ENCODE measurements at places on chromosomes 3 and 15.

DNA sequence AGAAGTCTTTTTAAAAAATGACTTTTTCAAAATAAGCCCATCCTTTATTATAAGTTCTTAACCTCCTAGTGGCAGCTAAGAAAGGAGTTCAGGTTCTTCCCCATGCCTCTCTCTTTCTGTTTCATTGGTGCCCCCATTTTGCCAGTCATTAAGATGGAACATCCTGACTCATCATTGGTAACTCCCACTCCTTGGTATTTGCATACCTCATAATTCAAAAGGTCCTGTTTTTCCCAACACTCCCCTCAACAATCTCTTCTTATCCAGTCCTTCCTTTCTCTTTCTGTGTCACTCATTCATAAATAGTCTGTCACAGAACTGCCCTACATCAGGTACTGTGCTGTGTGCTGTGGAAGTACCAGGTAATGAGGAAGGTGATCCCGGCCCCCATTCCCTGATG is 394.0 kb downstream of the FOXP1 start:
- no peak for DNase-seq

DNA sequence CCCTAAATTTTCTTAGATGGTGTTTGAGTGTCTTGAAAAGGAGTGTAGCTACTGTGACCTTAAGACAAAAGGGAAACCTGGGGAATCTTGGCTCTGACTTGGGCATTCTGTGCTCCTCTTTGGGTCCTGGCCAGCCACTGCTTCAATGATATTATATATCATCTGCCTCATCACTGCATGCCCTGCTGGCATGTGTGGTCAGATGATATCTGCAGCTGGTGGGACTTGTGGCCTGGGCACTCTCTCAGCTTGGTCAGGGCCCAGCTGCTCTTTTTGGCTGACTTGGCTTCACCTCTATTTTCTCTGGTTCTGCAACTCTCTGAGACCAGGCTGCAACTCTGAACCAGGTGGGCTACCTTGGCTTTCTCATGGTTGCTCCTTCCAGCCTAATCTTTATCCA is 446.1 kb upstream of the RARB start:
- DNase-seq, result no peak

- no peak for DNase-seq
Measured at GRCh38 chr15:64501396-64501715, 41.0 kb downstream of the ZNF609 start.

GRCh38 chr15:81813215-81813614 is 232.6 kb downstream of the MEX3B start:
- no peak for DNase-seq

GRCh38 chr3:63689285-63689684 is 36.8 kb downstream of the SNTN start:
- no peak for DNase-seq

- DNase-seq, result no peak
Measured at GRCh38 chr3:22585911-22586310, 617.2 kb upstream of the UBE2E2 start.

GRCh38 chr3:71127052-71127831 is 456.3 kb downstream of the FOXP1 start:
- DNase-seq, result no peak

GRCh38 chr3:141306276-141306675 is 62.0 kb upstream of the ZBTB38 start:
- DNase-seq, result no peak

DNA sequence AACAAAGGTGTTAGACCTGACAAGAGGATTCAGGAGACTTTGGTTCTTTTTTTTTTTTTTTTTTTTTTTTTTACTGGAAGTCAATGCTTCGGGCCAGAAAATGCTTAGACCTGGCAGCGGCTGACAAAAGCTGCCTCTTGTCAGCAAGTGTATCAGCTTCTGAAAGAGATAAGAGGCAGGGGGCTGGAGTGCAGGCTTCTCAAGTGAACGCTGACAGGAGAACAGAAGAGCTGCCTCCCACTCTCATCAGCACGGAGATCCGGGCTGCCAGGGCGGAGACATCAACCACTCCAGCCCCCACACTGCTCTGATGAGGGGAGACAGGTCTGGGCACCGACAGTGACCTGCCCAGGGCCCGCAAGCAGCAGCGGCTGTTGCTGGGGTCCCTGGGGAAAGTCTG is 9.4 kb upstream of the SCN5A start:
- DNase-seq, result no peak

- DNase-seq, result no peak
Measured at GRCh38 chr3:123610331-123610730, 25.5 kb upstream of the HACD2 start.

- DNase-seq, result no peak
Measured at GRCh38 chr3:195455789-195456188, 13.0 kb upstream of the ACAP2 start.

DNA sequence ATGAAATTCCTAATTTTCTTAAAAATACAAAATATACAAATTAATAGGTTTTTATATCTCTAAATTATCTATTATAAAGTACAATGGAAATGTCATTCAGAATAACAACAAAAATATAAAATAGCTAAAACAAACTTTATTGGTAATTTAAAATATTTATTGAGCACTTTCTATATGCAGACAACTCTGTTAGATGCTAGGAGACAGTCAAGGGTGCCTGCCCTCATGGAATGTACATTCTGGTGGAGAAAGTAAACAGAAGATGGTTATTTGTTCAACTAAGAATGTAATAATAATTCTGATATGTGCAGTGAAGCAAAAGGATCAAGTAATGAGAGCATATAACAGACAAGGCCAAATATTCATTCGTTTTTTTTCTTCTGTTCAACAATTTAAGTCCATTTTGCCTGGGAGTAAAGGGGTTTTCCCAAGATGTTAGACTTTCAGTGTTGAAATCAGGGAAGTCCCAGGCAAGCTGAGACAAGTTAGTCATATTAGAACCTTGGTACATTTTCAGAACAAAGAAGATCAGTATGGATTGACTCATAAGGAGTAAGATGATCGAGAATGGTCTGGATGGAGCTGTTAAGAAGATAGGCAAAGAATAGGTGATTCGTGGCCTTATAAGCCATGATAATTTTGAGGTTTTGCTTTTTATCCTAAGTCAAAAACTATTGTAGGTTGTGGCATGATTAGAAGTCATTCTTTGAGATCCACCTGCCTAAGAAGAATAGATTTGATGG is 150.2 kb upstream of the MLF1 start:
- no peak for DNase-seq

GRCh38 chr3:73214846-73215245 is 153.4 kb downstream of the EBLN2 start:
- DNase-seq, result no peak

DNA sequence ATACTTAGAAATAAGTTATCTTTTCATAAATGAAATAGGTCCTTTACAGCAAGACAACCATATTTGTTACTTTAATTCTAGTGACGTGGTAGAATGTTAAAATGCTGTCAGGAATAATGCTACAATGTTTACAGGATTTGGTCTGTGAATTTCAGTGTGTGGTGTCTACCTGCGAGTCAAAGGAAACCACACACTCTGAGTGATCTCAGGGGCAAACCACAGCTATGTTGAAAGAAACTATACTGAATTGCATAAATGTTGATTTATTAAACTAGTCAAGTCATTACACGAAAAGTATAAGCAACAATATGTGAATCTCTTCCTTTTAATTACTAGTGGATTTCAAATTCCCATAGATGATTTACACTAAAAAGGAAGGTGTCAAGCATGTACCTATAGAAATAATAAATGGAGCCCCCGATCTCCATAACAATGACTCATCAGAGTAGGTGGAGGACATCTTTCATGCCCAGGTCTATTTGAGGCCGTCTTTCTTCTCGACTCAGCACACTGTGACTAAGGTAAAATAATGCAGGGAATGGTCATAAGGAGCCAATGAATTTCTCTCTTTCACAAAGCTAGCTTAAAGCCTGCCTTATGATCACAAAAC is 463.0 kb downstream of the ERC2 start:
- no peak for DNase-seq

GRCh38 chr15:75053748-75054125 is 30.3 kb downstream of the PPCDC start:
- DNase-seq, result no peak

DNA sequence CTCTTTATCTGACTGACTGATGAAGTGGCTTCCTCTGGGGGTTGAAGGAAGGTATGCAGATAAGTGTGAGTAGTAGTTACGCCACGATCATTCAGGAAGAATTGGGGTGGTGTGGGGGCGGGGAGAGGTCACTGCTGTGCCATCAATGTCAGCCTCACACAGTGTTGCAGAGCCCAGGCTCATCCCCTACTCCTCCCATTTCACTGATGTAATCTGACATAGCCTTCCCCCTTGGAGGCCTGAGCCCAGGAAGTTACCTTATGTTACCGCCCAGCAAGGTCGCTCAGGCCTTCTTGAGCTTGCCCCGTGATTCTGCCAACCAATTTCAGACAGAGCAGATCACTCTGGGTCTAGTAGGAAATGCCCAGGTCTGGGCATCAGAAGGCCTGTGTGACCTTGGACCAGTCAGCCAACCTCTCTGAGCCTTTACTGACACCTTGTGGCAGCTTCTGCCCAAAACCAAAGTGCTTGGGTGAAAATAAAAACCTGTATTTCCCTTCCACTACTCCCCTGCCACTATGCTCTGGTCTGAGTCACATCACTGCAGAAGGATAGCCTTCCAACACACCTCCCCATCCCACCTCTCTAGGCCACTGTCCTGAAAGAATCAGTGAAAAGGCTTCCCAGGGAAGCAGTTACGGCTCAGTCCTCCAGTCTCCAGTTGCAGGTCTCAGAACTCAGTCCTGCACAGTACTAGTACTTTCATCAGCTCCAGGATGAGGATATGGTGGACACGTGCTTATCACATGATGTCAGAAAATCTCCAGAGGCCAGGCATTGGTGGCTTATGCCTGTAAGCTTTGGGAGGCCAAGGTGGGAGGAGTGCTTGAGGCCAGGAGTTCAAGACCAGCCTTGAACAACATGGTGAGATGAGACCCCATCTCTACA is 28.1 kb upstream of the INSYN1 start:
- DNase-seq, result no peak

DNA sequence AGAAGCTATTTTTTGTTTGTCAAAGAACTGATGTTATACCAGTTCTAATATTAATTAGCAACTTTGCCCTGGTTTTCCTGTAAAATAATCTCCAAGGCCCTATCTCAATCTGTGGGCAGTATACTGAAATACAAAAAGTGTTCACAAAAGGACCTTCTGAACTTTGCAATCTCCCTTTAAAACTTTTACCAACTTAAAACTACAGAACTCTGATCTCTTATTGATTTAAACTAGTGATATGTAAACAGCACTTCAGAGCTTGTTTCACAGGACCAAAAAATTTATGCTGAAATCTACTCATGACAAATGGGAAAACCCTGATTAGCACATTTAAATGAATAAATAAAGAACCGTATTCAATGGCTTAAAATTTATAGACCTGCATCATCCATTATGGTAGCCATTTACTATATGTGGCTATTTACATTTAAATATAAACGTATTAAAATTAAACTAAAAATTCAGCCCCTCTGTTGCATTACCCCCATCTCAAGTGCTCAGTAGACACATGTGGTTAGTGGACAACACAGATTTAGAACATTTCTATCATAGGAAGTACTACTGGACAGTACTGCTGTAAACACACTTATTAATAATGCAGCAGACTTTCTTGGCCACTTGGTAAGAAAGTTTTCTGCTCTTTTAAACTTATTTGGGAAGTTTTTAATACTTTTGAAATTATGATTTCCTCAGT is 12.0 kb downstream of the AGTR1 start:
- DNase-seq, result no peak

DNA sequence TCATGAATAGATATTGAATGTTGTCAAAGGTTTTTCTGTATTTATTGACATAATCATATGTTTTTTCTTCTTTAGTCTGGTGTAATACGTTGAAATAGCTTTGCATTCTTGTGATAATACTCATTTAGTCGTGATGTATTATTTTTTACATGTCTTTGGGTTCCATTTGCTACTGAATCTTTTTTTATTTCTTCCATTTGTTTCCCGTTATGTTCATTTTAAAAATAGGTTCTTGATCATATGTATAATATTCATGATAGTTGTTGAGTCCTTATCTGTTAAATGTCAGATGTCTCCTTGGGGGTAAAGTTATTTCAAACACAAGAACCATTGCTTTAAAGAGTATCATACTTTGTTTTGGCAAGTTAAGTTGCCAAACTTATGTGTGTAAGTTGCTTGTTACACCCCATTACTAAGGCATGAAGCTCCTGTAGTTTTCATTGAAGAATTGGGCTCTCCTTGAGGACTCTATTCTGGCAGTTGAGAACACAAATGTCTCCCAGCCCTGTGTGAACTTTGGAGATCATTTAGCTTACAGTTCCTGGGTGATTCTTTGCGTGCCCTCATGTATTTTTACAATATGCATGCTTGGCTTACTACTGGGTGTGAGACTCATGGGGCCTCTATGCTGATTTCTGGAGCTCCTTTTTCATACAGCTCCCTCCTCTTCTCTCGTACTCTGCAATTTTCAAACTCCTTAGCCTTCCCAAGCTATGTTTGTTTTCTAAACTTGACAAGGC is 8.3 kb downstream of the AKAP13 start:
- no peak for DNase-seq

DNA sequence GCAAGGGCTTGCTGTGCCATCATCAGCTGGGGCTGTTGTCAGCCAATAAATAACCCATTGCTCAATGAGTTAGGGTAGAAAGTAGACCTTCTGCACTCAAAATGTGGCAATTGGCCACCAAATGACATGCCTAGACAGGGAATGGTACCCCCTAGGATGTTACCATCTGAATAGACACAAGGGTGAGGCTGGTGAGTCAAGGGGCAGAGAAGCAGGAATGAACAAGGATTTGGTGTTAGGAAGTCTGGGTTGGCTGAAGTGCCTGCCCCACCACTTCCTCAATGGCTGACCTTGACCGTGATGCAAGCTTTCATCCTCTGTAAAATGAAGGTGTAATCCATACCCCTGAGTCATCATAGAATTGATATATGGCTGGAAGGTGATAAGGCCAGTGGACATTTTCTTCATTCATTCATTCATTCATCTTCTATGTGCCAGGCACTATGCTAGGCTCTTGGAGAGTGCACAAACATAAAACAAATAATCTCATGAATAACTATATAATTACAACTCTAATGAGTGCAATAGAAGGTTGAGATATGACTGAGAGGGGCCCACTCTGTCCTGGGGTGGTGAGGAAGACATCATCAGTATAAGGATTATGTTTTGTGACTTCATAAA is 4.4 kb upstream of the CA12 start:
- DNase-seq, result no peak

- no peak for DNase-seq
Measured at GRCh38 chr3:55690726-55691125, 203.6 kb upstream of the WNT5A start.

DNA sequence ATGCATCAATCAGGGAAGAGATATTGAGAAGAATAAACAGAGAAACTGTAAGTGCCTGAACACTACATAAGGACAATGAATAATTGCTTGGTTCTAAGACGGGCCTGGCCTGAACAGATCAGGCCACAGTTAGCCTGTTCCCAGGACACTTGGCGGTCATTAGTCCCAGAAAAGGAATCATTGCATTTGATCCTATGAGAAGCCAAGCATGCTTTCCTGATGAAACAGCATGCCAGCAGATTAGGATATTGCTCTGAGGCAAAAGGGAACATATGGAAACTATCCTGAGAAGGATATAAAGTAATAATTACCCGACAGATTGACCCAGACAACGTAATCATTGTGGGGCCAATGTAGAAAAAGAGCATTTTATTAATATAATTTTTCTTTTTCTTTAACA is 51.9 kb downstream of the STRIT1 start:
- no peak for DNase-seq
